Suprapubic skin (tissue), 4 donors: ENCODE measurements at places on chromosomes 6 and 20.

- DNase-seq: no peak
Measured at GRCh38 chr6:168866534-168866933, 387.1 kb downstream of the THBS2 start.

- DNase-seq: no peak
Measured at GRCh38 chr6:150314230-150315188, 54.3 kb upstream of the IYD start.

- DNase-seq: no peak
Measured at GRCh38 chr6:13431861-13432465, 55.4 kb downstream of the GFOD1 start.

DNA sequence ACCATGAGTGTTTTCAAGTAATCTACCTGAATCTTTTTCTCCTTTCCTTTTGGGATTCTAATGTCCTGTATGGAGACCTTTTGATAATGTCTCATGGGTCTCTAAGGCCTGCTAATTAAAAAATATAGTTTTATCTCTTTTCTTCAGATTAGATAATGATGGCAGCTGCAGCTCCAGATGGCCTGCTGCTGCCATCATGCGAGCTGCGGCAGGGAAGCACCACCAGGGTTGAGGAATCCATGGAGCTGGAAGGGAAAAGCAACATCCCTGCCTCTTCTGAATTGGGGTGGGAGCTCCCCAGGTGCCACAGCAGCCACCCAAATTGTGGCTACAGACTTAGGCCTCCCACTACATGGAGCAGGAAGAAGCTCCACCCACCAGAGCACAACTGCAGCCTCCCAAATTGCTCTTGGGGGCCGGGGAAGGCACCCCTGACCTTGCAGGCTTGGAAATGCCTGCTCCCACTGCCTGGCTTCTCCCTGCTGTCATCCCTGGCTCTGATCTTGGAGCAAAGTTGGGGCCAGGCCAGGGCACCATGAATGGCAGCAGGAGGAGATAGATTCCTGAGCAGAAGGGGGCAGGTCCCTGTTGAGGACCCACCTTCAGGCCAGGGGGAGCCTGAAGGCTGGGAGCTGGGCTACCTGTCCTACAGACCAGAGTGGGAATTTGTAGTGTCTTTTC lies 189.6 kb upstream of the MAN1A1 start:
- no peak for DNase-seq

- no peak for DNase-seq
Measured at GRCh38 chr20:48224533-48225050, 439.3 kb upstream of the SULF2 start.

DNA sequence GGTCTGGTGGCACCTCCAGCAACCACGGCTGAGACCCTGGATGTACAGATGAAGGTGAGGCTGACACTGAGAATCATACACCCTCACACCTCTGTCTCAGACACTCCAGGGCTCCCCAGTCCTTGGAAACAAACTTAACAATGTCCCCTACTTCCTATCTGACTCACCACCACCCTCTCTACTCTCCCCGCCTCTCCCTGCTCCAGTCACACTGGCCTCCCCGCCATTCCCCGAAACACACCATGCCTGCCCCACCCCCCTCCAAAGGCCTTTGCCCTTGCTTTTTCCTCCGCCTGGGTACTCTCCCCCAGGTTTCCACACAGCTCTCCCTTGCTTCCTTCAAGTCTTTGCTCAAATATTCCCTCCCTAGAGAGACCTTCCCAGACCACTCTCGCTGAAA lies 16.3 kb downstream of the BPI start:
- DNase-seq: no peak
